PC-9 (cell line): ENCODE measurements at places on chromosomes 5 and 9. TPM values are rescaled to one million over a fixed set of nuclear protein-coding genes. Genes with fewer than 3 reads are reported as not detected.

Gene IL17B
- total RNA-seq, result not detected in 2 replicates

Gene ARL14EPL
- total RNA-seq, result 0.37 TPM in 1 of 2 replicates, not detected in the other

Gene NPR2
- total RNA-seq, result 11.3 and 12.2 TPM in 2 replicates

Gene LMX1B
- not detected in 2 replicates for total RNA-seq

Gene LECT2
- not detected in 2 replicates for total RNA-seq
